Stimulated activated CD4-positive, alpha-beta T cell treated with anti-CD3 and anti-CD28 coated beads, Interleukin-1b, Interleukin-23, amount 100 ng/mL, for 4 hours (primary cell): ENCODE measurements at places on chromosomes 2 and 18.

- DNase-seq: no peak
These were observed 433.8 kb downstream of the NBAS start for GRCh38 chr2:15127301-15127700.

DNA sequence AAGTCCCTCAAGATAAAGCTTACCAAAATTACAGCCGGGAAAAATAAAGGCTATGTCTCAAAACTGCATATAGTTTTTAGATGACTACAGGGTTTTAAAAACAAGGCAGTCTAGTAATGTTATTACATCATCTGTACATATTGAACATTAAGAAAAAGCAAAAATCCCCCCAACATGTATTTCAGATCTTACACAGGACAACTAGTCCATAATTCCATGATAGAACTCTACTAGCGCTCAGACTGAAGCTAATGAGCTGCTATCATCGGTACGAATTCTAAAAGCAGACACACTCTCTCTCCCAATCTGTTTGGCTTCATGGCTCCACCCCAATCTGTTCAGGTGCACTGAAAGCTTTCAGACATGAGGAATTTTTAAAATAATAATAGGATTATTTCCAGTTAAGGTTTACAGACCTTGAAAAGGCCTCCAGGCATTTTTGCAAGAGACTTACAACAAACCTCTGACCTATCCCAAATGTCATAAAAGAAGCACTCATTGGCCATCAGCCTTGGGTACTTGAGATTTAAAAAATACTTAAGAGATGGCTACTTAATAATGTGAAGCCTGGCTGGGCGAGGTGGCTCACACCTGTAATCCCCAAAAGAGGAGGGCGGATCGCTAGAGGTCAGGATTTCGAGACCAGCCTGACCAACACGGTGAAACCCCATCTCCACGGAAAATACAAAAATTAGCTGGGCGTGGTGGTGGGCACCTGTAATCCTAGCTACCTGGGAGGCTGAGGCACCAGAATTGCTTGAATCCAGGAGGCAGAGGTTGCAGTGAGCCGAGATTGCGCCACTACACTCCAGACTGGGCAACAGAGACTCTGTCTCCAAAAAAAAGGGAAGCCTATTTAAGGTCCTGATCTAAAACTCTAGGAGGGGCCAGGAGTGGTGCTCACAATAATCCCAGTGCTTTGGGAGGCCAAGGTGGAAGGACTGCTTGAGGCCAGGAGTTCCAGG, 2.0 kb downstream of the NPC1 start:
- DNase-seq: no peak

DNA sequence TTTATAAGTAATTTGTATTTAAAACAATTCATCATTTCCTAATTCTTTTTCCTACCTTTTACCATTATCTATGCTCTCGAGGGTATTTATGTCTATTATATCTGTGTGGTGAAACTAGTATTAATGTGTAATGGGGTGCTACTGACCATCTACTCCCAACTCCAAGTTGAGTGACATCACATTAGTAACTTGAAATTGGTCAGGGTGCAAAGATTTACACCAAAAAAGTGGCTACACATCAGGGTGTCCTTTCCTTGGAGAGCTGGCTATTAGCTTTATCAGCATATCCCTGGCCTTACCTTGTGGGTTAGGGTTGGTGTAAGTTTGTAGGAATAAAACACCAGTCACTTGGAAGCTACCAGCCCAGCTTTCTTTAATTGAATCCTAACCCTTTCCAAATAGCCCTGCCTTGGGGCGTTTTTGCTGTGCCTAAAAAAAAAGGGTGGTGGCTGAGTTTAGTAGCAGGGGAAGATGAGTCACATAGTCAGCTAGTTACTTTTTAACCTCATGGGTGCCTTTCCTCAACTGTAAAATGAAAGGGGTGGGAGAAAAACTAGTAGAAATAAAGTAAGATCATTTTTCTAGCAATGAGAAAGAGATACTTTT, 14.0 kb downstream of the ANXA4 start:
- no peak for DNase-seq

GRCh38 chr2:224523626-224524577, 61.3 kb downstream of the CUL3 start:
- no peak for DNase-seq

DNA sequence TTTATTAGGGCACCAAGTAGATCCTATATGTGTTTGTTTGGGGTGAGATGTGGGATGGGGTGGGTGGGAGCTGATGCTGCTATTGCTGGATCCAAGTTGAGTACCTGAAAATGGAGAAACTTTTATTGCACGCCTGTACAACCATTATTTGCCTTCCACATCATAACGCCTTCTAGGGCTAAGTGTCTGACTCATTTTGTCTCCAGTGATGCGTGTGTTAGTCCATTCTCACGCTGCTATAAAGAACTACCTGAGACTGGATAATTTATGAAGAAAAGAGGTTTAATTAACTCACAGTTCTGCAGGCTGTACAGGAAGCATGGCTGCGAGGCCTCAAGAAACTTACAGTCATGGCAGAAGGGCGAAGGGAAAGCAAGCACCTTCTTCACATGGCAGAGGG, 58.2 kb downstream of the KDM3A start:
- DNase-seq: no peak

DNA sequence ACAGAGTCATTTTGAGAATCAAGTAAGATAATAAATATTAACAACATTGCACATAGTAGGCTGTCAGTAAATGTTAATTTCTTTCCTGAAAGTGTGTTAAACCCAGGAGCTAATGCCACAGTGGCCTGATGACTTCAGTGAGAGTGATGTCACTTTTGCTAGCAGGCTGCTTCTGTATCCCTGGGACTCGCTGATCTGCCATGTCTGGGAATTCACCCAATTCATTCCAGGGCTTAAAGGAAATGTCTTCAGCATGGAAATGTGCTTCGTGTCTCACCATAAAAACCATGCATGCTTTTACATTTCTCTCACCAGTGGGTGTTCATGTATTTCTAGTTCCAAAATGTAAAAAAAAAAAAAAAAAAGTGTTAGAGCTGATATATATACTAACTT, 56.8 kb upstream of the MAPRE3 start:
- no peak for DNase-seq

DNA sequence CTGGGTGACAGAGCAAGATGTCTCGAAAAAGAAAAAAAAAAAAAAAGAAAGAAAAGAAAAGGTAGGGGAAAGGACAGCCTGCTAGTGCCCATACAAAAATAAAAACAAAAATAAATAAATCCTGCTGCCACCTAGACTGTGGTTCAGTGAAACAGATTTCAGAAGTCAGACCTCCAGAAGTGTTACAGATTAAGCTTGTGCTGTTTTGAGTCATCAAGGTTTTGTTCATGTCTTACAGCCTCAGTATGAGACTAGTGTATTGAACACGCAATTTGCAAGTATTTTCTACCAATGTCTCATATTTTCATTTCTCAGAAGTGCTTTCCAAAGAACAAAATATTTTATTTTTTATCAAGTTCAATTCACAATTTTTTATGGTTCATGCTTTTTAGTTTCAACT, 720.4 kb upstream of the GYPC start:
- no peak for DNase-seq

GRCh38 chr18:64185987-64186386, 37.1 kb upstream of the LINC00305 start:
- no peak for DNase-seq

- DNase-seq: no peak
These were observed 25.1 kb upstream of the ARHGAP25 start for GRCh38 chr2:68709421-68709911.

GRCh38 chr2:233418052-233418760, 63.9 kb downstream of the DGKD start:
- no peak for DNase-seq

DNA sequence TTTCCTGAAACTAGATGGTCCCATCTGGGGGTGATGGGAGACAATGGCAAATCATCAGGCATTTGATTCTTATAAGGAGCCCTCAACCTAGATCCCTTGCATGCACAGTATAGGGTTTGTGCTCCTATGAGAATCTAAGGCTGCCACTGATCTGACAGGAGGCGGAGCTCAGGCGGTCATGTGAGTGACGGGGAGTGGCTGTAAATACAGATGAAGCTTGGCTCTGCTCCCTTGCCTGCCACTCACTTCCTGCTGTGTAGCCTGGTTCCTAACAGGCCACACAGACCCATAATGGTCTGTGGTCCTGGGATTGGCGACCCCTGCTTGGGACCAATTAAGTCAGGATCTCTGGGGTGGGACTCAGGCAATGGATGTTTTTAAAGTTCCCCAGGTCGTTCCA, 293.4 kb downstream of the ZNF521 start:
- DNase-seq: no peak

DNA sequence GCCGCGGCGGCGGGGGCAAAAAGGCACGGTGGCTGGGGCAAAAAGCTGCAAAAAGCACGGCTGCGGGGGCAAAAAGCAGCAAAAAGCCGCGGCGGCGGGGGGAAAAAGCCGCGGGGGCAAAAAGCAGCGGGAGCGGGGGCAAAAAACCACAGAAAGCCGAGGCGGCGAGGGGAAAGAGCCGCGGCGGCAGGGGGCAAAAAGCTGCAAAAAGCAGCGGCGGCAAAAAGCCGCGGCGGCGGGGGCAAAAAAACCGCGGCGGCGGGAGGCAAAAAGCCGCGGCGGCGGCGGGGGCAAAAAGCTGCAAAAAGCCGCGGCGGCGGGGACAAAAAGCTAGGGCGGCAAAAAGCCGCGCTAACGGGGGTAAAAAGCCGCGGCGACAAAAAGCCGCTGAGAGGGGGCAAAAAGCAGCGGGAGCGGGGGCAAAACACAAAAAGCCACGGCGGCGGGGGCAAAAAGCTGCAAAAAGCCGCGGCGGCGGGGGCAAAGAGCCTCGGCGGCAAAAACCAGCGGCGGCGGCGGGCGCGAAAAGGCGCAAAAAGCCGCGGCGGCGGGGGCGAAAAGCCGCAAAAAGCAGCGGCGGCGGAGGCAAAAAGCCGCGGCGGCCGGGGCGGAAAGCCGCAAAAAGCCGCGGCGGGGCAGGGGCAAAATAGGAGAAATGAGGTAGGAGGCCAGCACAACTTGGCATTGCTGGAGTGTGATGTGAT, 123.4 kb downstream of the ANKRD30BL start:
- DNase-seq: no peak

DNA sequence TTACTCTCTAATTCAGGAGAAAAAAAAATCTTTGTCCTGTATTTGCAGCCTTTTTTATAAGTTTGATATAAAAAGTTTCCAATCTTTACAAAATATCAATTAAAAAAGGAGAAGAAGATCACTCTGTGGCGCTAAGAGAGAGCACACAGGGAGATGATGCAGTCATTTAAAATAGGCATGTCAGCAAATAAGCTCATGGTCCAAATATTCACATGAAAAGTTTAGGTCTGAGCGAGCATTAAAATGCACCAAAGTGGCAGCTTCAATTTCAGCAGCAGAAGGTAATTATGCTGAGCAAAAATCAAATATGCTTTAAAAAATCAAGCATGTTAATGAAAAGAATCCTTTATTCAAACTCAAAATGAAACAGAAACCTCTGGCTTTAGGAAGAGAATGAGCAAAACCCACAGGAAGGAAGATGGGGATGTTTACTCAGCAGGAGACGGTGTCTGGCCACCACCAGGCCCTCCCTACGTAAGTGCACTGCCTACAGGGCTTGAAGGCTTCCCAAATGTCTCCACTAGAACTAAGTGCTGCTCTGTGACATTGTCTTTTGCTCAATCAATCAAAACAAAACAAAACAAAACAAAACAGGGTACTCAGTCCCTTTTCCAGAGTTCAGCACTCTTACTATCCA, 120.4 kb downstream of the L3MBTL4 start:
- DNase-seq: no peak

GRCh38 chr2:16207151-16207550, 266.8 kb downstream of the MYCN start:
- no peak for DNase-seq

DNA sequence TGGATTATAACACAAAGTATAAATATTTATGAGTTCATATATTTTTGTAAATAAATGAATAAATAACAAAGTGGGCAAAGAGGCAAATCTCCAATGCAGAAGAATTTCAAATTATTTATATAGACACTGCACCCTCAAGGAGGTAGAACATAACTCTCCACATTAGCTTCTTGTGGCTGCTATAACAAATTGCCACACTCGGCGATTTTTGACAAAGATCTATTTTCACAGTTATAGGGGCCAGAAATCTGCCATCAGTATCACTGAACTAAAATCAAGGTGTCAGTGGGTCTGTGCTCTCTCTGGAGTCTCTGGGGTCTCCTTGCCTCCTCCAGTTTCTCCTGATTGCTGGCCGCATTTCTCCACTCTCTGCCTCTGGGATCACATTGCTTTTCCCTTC, 92.0 kb upstream of the FAM136A start:
- no peak for DNase-seq

- no peak for DNase-seq
These were observed 36.2 kb upstream of the TAF1B start for GRCh38 chr2:9807056-9807455.

DNA sequence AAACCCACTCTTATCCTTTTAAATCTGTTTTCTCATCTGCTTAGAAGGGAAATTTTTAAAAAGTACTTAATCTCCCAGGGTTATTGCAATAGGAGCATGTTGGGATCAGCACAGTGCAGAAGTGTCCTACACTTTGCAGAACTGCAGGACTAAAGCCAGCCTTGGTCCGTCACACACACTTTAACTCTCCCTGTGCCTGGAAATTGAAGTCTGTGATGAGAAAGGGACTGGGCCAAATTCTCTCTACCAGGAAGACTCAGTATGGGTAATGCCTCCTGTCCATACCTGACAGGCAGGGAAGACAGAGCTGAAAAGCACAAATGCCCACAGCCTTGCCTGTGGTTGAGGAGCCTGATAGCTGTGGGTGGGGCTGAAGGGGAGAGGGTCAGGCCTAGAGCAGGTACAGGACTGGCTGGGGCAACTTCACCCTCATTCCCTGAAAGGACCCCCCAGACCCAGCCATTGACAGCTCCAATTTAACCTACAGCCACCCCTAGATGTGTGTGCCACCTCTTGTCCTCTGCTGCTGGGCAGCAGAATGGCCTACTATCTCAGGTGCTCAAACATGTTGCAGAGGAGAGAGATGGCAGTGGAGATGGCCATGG, 377.2 kb upstream of the KLHL29 start:
- no peak for DNase-seq

GRCh38 chr2:223727562-223727961, 109.8 kb downstream of the AP1S3 start:
- DNase-seq: peak; percentile 6

GRCh38 chr2:40513201-40513600, 61.3 kb upstream of the SLC8A1 start:
- DNase-seq: no peak

- DNase-seq: no peak
These were observed 19.4 kb upstream of the TMX3 start for GRCh38 chr18:68734308-68734707.

GRCh38 chr2:182062329-182062972, 76.8 kb downstream of the PPP1R1C start:
- DNase-seq: no peak

DNA sequence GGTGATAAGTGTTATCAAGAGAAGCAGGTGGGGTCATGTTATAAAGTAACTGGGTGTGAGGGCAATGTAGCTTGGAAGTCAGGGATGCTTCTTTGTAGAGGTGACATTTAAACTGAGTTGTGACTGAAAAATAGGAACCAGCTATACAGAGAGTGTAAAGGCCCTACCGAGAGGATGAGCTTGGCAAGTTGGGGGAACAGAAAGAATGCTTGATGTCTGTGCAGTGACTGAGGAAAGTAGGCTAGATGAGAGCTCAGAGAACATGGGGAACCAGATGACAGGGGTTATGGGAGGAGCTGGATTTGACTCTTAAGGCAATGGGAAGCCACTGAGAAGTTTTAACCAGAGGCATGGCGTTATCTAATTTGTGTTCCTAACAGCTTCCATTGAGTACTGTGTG, 115.3 kb downstream of the DOCK10 start:
- DNase-seq: no peak

- DNase-seq: no peak
These were observed 118.3 kb downstream of the DOK6 start for GRCh38 chr18:69518989-69519388.
